Stimulated activated CD4-positive, alpha-beta T cell treated with anti-CD3 and anti-CD28 coated beads, Interleukin-12 subunit alpha, Interleukin-12 subunit beta, amount 100 ng/mL, for 4 hours (primary cell): ENCODE measurements at places on chromosomes 6 and 20.

DNA sequence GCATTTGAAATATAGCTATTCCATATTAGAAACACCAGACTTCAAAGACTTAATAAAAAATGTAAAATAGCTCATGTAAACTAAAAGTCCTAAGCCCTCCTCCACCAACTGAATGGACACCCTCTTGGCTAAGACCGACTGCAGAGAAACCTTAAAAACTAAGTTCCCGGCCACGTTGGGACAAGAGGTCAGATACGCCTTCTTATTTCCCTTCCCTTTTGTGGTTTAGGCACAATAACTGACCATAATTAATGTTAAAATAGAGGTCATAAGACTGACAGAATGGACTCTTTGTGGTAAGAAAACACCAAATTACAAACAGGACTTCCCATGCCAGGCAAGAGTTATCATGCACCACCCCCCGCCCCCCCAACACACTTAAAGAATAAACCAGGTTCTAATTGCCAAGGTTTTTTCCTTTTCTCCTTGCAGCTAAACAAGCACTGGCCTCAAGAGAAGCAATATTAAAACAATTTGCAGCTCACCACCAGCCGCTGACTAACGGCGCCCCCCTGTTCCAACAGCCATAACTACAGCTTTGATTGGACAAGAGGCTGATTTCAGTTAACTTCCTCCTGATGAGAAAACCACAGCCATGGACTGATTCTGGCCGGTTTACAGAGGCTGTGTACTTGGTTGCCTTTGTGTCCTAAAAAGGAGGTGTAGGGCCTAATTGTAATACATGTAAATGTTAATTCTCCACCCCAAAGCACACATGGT, 10.7 kb upstream of the LAMP5 start:
- no peak for DNase-seq

DNA sequence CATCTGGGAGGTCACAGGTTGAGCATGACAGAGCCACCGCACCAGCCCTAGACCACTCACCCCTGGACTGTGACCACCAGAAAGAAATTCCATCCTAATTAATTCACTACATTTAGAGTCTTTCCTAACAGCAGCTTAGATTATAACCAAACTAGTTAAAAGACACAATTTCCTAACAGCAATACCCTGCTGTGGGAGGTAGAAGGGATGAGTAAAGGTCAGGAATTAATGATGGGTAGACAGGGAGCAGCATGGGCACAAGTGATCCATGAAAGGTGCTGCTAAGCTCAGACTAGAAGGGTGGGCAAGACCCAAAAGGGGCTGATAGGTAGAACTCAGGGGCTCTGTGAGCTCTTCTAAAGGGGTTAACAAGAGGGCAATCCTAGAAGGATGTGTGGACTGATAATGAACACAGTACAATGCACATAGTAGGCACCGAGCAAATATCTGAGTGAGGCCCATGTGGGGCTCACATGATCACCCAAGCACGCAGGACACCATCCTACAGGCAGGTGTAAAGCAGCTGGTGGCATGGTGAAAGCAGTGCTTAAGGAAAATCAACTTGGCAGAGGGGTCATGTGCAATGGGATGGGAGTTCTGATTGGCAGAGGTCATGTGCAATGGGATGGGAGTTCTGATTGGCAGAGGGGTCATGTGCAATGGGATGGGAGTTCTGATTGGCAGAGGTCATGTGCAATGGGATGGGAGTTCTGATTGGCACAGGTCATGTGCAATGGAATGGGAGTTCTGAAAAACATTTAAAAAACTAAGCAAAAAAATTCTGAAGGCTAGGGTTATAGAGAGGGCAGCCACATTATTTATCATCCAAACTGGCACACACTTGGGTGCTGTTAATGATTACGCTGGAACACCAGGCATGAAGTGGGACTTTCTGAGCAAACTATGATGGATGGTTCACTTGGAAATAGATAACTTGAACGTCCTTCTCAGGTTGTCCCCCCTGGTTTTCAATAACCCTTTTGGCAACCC, 188.2 kb upstream of the FOXQ1 start:
- DNase-seq = no peak

DNA sequence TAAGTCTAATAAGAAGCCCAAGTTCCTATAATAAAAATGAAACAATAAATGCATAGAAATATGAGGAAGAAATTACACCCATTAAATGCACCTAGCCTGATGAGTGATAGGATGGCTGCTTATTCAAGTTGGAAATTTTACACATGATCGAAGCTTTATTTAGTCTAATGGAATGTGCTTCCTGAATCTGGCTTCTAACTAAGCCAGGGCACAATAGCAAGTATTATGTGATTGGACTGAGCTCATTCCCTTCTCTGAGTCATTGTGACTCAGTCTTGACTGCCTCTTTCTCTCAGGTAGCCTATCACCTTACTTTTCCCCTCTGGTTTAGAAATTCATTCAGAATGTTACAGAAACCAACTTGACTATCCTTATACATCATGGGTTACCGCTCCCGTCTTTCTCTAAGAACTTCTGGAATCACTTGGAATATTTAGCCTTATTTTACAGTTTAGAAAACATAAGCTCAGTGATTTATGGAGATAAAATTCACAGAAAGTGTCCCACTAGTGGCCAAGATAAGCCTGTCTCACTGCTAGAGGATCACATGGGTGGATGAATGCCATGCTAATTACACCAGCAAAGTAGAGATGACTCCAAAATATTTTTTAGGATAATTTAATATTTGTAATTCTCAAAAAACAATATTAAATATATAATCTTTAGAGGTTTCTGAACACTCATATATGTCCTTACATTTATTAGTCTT, 505.3 kb upstream of the JAG1 start:
- DNase-seq = no peak

DNA sequence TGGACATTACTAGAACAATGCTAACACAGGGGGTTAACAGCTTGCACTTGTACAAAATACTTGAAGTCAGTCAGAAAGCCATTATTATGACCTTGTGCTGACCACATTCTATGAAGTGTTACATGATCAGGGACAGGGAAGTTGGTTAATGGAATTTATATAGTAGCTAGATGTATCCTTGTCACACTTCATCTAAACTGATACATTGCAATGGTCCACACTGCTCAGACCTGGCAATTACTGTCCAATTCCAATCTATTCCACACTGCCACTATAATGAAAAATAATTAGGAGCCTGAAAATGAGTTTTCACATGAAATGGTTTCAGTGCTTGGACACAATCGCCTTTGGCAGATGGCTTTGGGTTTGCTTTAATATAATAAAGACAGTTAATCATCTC, 850.8 kb downstream of the EPHA7 start:
- no peak for DNase-seq

GRCh38 chr6:155660251-155660977, 204.8 kb upstream of the NOX3 start:
- DNase-seq = no peak

DNA sequence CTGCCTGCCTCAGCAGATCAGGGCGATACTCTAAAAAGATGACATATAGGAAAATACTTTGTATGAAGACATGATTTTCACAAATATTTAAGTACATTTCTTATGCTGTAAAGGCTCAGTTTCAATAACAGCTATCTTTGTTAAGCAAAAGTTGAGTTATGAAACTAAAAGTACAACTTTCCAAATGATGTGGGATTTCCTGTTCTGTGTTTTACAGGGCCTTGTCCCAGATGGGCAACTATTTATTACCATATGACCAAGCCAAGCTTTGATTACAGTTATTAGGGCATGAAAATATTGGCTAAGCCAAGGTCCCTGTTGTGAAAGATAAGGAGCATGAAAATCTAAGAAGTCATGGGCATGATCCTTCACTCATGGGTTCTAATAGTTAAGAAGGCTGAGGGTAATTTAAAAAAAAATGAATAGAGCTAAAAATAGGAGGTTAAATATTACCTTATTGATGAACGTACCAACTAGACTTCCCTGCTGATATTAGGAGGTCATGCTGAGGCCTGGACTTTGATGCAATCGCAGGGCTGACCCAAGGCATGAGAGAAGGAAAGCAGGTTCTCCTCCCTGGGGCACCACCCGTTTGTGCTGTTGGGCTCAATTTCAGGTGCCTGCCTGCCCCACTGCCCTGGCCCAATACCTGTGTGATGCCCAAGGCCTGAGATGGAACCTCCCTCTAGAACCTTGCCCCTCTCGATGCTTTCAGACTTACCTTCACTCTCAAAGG, 294.4 kb upstream of the PRDM1 start:
- DNase-seq = no peak

GRCh38 chr20:24448170-24448569, 21.3 kb upstream of the SYNDIG1 start:
- no peak for DNase-seq

DNA sequence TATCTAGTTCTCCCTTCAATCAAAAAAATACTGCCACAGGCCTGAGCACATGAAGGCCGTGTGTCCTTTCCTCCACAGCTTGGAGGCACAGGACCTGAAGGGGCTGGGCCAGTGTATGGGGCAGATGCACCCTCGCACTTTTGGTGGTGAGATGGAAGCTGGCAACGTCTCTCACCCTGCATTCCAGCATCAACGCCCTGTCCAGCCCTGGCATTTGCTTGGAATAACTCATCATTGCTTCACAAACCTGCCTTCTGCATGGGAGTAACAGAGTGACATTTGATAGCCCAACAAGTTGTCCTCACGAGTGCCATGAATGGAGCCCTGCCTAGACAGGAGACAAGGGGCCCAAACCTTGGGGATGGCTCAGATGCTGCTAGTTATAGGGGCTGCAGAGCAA, 257.9 kb downstream of the SMOC2 start:
- no peak for DNase-seq

GRCh38 chr20:35511814-35512420, 17.5 kb downstream of the C20orf173 start:
- no peak for DNase-seq

DNA sequence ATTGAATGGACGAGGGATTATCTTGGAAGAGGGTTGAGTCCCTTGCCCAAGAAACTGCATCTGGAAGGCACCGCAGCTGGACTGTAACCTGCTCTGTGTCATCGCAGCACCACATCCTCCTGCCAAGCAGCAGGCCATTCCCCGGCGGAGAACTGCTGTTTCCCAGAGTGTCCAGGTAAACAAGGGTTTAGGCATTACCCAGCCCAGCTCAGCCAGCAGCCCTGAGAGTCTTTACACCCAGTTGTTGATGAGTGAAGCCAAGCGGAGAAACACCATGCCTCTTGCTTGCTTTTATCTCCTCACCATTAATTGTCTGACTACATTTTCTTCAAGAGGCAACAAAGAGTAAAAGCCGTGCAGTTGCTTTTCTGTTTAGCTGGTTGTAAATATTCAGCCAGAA, 104.1 kb downstream of the CDH4 start:
- DNase-seq = no peak

- DNase-seq = no peak
Observed at GRCh38 chr6:147255948-147256674, 51.9 kb downstream of the STXBP5 start.

- no peak for DNase-seq
Observed at GRCh38 chr20:20992686-20993360, 113.3 kb downstream of the LINC00237 start.

DNA sequence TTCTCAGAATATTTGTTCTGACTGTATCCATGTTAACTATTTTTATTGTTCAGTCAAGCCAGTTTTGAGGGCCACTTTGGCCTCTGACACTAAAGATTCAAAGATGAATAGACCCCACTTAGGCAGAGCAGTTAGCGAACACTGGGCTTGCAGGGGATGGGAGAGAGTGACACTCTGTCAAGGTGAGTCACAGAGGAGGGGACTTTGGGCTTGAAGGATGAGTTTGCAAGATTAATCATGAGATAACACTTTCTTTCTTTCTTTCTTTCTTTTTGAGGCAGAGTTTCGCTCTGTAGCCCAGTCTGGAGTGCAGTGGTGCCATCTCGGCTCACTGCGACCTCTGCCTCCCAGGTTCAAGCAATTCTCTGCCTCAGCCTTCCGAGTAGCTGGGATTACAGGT, 46.4 kb downstream of the SPATA2 start:
- no peak for DNase-seq

- DNase-seq = no peak
Observed at GRCh38 chr20:23052904-23053303, 3.4 kb upstream of the THBD start.

DNA sequence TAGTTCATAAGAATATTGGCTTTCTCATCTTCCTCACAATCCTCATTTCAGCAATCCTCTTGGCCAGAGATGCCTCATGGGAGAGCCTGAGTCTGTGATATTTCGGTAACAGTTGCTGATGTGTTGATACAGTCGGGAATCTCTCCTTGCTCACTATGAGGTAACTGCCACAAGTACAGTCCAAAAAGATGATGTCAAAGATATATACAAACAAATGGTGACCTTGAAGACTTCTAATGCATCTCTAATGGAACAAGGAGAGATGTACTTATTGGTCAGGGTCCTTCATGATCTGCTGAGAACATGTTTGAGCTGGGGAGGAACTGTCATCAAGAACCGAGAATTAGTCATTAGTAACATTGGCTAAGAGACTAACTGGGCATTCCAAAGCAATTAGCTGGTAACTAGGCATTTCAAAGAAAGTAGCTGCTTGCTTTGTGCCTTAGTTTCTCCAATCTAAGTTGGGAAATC, 56.1 kb downstream of the FILIP1 start:
- no peak for DNase-seq

GRCh38 chr6:126307849-126308248, 32.1 kb upstream of the CENPW start:
- DNase-seq = no peak

GRCh38 chr20:35387334-35387733, 24.4 kb downstream of the UQCC1 start:
- no peak for DNase-seq

DNA sequence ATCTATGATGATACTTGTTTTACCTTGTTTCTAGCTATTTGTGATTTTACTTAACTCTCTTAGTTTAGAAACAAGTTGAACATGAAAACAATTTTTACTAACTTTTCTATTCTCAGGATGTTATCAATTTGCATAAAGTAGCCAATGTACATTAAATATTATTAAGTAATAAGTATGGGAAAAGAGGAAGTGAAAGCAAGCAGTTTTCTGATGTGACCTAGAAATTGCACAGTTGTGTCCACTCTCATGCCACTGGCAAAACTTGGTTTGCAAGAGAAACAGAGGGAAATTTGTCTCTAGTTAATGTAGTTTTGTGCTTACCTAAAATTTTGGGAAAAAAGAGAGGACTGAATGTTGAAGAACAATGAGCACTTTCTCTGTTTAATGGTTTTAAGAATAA, 19.2 kb upstream of the TSPYL1 start:
- DNase-seq = no peak

- no peak for DNase-seq
Observed at GRCh38 chr6:39870950-39871349, 63.3 kb downstream of the MOCS1 start.

GRCh38 chr20:44069203-44070011, 117.6 kb downstream of the JPH2 start:
- peak; percentile 27 for DNase-seq

- DNase-seq = no peak
Observed at GRCh38 chr20:41798930-41799502, 180.8 kb upstream of the CHD6 start.

GRCh38 chr6:74609871-74610270, 596.0 kb downstream of the COL12A1 start:
- no peak for DNase-seq
